Frontal cortex (tissue), 4 donors: ENCODE measurements at places on chromosomes 6 and 20. TPM values are rescaled to one million over a fixed set of nuclear protein-coding genes. Genes with fewer than 3 reads are reported as not detected.

DNA sequence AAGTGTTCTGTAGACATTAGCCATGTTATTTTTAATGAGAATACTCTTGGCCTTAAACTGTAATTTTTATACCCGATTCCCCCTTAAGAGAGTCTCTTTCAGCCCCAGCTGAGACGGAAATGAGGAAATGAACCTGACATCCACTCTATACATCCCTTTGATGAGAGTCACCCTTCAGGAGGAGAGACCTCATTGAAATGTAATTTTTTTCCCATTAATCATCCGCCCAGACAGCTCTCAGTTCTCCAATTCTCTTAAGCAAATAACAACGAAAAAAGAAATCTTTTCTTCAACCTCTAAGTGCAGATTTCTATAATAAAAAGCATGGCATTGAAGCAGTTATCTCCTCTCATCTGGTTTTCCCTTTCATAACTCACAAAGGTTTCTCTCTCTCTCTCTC is 243.8 kb upstream of the PMEPA1 start:
- no peak for DNase-seq

The STMN3 gene
- total RNA-seq, result 104 TPM

- DNase-seq, result peak; percentile 56
Measured at GRCh38 chr6:105179244-105180065, at the start of gene POPDC3. POPDC3 (minus strand) TSS chr6:105180014; CDS start chr6:105161909, 18,105 bp downstream.

- DNase-seq, result no peak
Measured at GRCh38 chr6:125598422-125598821, 151.0 kb upstream of the HEY2 start.

The CDK19 gene
- total RNA-seq, result 62.4 TPM

The APMAP gene
- 73.4 TPM for total RNA-seq

GRCh38 chr20:63682384-63683139 is 13.9 kb upstream of the TNFRSF6B start:
- no peak for DNase-seq

The LY6G6F gene
- not detected for total RNA-seq

- DNase-seq, result no peak
Measured at GRCh38 chr20:37219751-37220668, 40.7 kb upstream of the MROH8 start.

- DNase-seq, result peak; percentile 22
Measured at GRCh38 chr6:32413427-32414047, 6.6 kb upstream of the BTNL2 start.

DNA sequence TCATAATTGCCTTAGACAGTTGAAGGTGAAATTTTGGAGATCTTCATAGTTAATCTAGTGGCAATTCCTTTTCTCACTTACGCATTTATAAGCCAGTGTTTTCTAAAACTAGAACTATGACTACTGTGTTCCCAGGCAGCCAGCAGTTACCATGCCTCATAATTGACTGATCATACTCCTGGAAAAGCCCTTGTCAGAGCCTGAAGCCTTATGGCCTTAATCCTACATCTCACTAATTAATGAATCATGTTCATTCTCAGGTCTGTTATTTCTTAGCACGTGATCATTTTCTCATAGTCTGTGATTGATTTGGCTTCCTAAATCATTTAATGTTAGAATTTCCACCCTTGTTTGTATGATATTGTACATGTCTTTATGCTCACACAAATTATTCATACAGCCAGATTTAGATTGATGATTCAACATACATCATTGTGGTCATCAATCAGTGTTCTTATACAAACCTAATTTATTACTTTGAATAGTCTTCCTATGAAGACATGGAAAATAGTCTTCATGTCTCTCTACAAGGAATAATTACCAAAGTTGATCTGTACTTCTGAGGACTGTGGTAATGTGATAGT is 132.6 kb upstream of the ASCC3 start:
- no peak for DNase-seq

The CCN5 gene
- not detected for total RNA-seq

GRCh38 chr6:127897484-127897883 is 3.4 kb downstream of the THEMIS start:
- no peak for DNase-seq

DNA sequence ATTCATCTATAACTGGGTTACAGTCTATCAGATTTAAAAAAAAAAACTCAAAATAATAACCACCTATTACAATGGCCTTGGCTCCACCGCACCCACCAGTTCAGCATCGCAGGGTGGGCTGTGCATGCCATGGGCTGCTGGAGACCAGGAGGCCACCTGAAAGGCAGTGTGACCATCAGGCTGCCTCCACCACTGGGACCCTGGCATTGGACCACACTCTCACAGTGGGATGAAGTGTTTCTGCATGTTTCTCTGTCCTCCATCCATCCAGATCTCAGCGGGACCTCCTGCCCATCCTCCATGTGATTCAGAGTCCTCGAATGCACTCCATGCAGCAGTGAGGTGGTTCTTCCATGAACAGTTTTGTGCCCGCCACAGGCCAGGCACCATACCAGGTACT is 206.1 kb upstream of the CST7 start:
- no peak for DNase-seq

The DBNDD2 gene
- 2.9 TPM for total RNA-seq

- DNase-seq, result no peak
Measured at GRCh38 chr6:33974030-33974429, 170.2 kb upstream of the MLN start.

The NKAPL gene
- total RNA-seq, result 3.7 TPM

DNA sequence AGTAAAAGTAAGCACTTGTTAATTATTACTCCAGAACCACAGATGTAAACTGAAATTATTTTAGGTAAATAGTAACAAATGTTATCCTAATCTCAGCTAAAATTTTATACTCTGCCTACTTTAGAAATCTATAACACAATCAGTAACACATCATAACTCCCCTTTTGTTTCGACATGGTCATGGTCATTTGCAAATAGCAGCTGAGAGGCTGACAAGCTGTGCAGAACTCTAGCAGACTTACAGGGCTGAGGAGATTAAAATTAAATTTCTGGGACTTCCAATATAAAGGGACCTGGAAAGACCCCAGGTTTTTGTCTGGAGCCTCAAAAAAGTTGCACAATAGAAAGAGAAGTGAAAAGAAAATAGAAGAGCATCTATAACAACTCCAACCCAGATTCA is 88.8 kb downstream of the PRL start:
- no peak for DNase-seq

DNA sequence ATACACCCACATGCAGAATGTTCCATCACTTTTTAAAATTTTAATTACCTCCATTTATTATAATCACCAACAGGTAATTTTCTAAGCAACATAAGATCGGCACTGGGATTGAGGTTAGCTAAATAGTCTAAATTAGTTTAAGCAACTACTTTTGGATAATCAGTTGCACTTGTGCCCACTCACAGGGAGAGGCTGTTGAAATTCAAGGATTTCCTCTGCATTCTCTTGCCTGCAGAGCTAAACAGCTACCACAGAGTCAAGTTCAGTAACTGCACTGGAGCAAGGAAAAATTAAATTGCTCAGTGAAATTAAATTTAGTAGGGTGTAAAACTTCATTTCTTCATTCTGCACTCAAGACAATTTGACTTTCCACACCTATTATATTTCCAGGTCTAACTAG is 120.7 kb upstream of the CCDC28A start:
- DNase-seq, result no peak

DNA sequence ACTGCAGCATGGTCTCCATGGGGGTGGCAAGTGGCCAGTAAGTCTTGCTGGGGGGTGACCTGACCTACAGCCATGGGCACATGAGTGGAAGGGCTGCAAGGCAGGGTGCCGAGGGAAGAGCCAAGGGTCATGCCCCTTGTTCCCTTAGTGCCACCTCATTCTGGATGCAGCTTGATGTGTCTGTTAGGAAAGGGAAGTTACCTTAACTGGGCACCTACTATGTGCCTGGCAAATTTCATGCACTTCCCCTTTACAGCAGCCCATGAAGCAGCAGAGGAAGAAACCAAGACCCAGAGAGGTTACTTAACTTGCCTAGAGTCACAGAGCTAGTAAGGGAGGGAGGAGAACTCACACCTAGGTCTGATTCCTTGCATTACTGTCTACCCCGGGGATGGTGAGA is 174.0 kb downstream of the MRPL14 start:
- no peak for DNase-seq

DNA sequence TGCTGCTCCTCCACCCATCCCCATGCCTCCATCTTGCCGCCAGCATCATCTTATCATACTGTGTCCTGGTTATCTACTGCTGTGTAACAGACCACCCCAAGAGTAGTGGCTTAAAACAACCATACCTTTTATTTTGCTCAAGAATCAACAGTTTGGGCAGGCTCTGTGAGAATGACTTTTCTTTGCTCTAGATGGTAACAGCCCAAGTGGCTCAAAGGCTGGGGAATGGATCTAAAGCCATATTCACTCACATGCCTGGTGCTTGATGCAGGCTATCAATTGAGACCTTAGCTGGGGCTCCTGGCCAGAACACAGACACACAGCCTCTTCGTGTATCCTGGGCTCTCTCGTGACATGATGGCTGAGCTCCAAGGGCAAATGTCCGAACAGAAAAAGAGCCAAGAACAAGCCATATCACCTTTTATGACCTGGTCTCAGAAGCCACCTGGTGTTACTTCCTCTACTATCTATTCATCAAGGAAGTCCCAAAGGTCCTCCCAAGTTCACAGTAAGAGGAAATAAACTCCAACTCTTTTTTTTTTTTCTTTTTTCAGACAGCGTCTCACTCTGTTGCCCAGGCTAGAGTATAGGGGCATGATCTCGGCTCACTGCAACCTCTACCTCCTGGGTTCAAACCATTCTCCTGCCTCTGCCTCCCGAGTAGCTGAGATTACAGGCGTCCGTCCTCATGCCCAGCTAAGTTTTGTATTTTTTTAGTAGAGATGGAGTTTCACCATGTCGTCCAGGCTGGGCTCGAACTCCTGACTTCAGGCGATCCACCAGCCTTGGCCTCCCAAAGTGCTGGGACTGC is 159.3 kb upstream of the JARID2 start:
- no peak for DNase-seq

The BNIP5 gene
- total RNA-seq, result under 0.01 TPM

DNA sequence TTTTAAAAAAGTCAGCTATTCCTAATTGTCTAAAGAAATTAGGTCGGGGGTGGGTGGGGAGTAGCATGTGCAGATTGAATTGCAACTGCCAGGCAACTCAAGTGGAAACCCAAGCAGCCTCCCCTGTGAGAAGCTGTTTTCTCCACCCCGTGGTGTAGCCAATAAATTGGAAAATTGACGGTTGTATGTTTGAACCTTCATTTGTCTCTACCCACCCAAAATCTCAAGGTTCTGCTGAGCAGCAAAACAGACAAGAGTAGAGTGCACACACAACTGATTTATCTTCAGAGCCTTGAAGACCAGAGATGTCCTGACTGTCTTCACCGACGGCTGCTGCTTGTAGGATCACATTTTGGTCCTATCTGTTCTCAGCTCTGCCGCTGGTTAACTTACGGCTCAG is 88.5 kb downstream of the DTD1 start:
- DNase-seq, result no peak
